A549 (cell line): ENCODE measurements at places on chromosomes 1 and 21. TPM values are rescaled to one million over a fixed set of nuclear protein-coding genes. Genes with fewer than 3 reads are reported as not detected.

- DNase-seq = no peak
Observed at GRCh38 chr1:222582099-222582774, 7.5 kb downstream of the TAF1A start.

GRCh38 chr21:38631676-38632075 is 133.4 kb upstream of the ERG start:
- no peak for DNase-seq

Gene UROD
- polyA plus RNA-seq = 52.6 to 58.6 TPM (median 57.8 TPM) in 3 replicates

DNA sequence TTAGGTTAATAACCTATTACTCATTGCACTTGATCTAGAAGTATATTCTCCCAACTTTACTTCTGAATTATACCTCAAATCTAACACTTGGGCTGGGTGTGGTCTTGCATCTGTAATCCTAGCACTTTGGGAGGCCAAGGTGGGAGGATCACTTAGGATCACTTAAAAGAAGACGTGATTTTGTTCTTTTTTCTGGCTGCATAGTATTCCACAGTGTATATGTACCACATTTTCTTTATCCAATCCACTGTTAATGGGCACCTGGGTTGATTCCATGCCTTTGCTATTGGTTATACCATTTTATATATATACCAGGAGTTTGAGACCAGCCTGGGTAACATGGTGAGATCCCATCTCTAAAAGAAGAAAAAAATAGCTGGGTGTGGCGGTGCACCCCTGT is 48.5 kb upstream of the TSNAX start:
- DNase-seq = no peak

Gene RASSF5
- polyA plus RNA-seq = 1.4 to 2.2 TPM (median 1.9 TPM) in 3 replicates

Gene PDZK1IP1
- polyA plus RNA-seq = 6.4 to 9.4 TPM (median 6.9 TPM) in 3 replicates

Gene DNAJC28
- polyA plus RNA-seq = 0.51 to 1.0 TPM (median 0.75 TPM) in 3 replicates

DNA sequence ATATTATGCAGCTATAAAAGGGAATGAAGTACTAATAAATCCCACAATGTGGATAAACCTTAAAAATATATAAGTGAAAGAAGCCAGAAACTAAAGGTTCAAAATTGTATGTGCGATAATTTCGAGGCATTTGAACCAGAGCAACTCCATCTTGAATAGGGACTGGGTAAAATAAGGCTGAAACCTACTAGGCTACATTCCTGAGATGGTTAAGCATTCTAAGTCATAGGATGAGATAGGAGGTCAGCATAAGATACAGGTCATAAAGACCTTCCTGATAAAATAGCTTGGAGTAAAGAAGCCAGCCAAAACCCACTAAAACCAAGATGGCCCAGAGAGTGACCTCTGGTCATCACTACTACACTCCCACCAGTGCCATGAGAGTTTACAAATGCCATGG is 103.1 kb downstream of the SLC16A1 start:
- no peak for DNase-seq

GRCh38 chr1:54479841-54480524 is 68.0 kb upstream of the ACOT11 start:
- no peak for DNase-seq

GRCh38 chr1:29062157-29062942 is 61.4 kb downstream of the TMEM200B start:
- DNase-seq = no peak

DNA sequence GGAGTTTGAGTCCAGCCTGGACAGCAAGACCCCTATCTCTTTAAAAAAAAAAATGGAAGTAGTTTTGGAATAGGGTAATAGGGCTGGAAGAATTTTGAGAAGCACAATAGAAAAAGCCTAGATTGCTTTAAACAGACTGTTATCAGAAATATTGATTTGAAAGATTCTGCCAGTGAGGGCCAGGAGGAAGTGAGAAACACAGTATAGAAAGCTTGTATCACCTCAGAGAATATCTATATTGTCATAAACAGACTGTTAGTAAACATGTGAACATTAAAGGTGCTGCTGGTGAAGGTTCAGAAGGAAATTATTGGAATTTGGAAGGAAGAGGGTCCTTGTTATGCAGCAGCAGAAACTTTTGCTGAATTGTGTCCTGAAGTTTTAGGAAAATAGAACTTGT is 24.8 kb upstream of the PSEN2 start:
- no peak for DNase-seq

- peak; percentile 60 for DNase-seq
Observed at GRCh38 chr1:159854693-159855192, 7.7 kb downstream of the VSIG8 start.

GRCh38 chr1:235838021-235838420 is 28.7 kb downstream of the LYST start:
- DNase-seq = no peak

Gene WNT4
- polyA plus RNA-seq = 0.13 to 0.33 TPM (median 0.23 TPM) in 3 replicates

Gene KRTAP11-1
- not detected in 3 replicates for polyA plus RNA-seq

GRCh38 chr1:157819896-157820295 is at the start of gene FCRL1:
TSS of gene FCRL1 (minus strand) at chr1:157820120. CDS start at chr1:157820037, 83 bp downstream.
- DNase-seq = no peak

Gene SLFNL1
- polyA plus RNA-seq = 0.03 to 0.05 TPM (median 0.04 TPM) in 3 replicates

DNA sequence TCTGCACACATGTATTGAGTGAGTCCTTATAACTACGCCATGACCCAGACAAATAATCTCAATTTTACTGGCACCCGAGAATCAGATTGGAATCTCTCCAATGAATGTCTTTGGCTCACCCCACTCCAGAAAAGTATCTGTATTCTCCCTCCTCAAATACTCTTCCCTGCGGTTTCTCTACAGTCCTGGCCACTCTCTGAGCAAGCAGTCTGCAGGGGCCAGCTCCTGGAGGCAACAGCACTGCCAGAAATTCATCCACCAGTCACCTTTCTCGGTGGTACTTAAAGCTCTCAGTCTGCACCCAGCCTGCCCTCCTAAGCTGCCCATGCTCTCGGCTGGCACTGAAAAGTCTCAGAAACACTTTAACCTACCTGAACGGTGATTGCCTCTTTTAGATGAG is 16.1 kb upstream of the LYST start:
- no peak for DNase-seq

DNA sequence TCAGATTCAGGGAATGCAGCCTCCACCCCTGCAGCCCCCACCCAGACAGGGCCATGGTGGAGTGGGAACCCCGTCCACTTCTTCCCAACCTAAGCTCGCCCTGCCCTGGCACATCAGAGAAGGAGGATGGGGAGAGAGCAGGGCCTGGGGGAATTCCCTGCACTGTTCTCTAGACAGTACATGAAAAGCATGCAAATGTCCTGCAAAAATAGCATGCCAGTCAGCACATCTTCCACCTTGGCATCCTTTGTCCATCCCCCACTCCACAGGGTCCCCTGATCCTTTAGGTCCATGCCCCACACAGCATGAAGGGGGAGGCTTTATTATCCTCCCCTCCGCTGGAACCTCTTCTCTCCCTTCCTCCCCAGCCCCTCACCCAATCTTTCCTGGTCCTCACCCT is 35.0 kb upstream of the RD3 start:
- no peak for DNase-seq

DNA sequence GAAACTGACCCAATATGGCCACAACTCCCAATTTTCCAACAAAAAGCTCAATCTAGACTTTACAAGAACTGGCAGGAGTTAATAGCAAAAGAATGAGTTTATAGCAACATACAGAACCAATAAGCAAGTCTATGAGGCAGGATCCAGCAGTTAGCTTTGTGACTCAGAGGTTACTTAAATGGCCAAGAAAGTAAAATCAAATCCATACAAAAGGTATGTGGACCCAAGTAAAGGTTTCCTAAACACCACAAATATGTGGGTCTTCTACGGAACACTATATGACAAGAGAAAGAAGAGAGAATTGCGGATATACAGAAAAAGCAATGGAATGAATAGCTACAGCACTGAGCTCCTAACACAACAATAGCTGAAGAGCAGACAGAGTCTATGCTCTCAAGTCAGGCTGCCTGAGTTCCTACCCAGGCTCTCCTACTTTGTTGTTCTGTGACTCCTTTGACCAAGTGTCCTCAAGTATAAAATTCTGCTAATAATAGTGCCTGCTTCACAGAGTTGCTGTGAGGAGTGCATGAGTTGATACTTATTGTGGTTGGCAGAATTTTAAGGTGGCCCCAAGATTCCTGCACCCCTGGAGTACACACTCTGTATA is 204.3 kb downstream of the SMYD3 start:
- DNase-seq = no peak

- DNase-seq = no peak
Observed at GRCh38 chr1:235712812-235713211, 63.2 kb upstream of the GNG4 start.

- peak; percentile 20 for DNase-seq
Observed at GRCh38 chr1:110634455-110635311, 28.5 kb upstream of the KCNA2 start.

Gene NPL
- polyA plus RNA-seq = 0.66 to 0.80 TPM (median 0.70 TPM) in 3 replicates

GRCh38 chr1:2055911-2056575 is 5.8 kb downstream of the PRKCZ start:
- DNase-seq = no peak

DNA sequence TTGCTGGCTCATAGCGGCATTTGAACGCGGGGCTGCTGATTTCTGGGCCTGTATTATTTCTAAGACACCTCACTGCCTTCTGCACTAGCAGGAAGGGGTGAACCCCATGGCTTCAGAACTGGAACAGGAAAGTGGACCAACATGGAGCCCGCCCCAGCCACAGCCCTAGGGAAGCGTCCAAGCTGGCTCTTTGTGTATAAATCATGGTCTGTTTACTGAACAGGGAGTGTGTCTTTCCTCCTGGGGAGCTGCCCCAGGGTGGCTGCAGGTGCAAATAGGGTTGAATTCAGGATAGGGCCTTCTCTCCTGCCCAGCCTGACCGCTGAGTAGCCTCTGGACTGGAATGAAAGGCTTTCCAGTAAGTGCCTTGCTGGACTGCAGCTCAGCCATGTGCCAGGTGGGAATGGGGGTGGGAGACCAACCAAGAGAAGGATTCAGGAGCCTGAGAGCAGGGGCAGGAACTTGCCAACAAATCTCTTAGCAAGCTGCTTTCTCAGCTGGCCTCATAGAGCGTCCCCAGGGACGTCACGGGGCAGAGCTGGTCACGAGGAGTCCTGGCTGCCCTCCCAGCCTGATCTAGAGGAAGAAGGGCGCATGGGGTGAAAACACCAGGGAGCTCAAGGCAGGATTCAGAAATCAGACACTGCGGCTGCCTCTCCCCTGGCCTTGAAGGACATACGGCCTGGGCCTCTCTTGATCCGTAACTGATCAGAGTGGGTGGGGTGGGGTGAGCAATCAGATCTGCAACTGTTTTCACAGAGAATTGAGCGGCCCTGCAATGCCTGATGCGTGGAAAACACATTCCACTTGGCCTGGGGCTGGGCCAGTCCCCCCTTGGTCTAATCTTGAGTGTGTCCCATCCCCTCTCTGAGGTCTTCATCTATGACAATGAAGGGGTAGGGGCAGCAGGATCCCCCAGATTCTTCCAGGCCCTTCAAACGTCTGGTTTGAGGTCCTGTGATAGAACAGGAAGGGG is 56.5 kb upstream of the SELENON start:
- no peak for DNase-seq

DNA sequence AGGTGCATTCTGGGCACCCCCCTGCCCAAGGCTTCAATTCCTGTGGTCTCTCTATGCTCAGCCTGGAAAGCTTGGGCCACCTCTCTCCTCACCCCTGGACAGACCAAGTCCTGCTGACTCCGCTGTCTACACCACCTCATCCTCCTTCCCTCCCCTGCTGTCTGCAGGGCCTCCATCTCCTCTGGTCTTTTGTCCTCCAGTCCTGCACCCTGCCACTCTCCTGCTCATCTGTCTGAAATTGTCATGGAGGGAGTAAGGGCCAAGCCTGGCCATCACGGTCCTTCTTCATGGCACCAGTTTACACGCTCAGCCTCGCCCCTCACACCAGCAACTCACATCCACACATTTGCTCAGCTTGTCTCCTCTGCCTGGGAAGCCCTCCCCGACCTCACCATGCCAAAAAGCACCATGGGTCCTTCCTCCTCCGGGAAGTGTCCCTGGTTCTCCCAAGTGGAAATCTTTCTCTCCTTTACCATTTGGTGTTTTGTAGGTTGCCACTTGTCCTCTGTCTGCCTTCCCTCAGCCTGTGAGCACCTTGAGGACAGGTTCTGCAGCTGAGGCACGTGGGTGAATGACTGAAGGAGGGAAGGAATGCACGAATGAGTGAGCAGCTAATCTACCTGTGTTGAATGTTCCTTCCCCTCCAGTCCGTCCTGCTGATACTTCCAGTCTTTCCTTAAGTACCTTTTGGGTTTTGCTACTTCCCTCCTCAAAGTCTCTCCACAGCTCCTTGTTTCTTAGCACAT is 2.1 kb upstream of the SLC2A1 start:
- no peak for DNase-seq

DNA sequence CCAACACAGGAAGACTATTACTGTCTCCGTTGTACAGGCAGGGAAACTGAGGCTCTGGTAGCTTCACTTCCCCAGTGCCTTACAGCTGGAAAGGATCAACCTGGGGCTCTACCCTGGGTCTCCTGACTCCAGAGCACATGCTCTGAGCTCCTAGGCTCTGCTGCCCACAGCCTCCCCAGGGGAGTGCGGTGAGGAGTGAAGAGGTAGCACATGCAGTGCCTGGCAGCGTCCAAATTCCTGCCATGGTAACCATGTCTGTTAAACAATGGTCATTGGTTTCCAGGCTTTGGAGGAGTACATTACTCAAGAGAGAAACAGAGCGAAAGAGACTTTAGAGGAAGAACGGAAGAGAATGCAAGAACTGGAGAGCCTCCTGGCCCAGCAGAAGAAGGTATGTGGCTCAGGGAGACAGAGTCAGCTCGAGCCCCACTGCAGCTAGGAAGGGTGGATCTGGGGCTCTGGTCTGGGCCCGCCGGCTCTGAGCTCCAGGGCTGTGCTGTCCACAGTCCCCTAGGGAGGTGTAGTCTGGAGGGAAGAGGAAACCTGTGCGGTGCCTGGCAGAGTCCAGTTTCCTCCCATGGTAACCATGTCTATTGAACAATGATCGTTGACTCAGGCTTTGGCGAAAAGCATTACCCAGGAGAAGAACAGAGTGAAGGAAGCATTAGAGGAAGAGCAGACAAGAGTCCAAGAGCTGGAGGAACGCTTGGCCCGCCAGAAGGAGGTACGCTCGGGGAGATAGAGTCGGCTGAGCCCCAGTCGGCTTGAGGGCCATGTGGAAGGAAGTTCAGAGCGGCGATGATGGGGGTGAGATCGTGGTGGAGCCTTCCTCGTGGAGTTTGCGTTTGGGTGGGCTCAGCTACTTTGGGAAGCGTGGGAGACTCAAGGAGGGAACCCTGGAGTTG is 64.6 kb upstream of the EFHD2 start:
- no peak for DNase-seq

GRCh38 chr1:221688488-221688843 is 53.4 kb downstream of the DUSP10 start:
- DNase-seq = no peak

- DNase-seq = no peak
Observed at GRCh38 chr21:19833082-19833481, 1165.1 kb upstream of the NCAM2 start.

Gene TNFRSF1B
- polyA plus RNA-seq = 0.05 to 0.22 TPM (median 0.07 TPM) in 3 replicates

GRCh38 chr1:36542024-36542961 is 59.6 kb upstream of the CSF3R start:
- DNase-seq = no peak

DNA sequence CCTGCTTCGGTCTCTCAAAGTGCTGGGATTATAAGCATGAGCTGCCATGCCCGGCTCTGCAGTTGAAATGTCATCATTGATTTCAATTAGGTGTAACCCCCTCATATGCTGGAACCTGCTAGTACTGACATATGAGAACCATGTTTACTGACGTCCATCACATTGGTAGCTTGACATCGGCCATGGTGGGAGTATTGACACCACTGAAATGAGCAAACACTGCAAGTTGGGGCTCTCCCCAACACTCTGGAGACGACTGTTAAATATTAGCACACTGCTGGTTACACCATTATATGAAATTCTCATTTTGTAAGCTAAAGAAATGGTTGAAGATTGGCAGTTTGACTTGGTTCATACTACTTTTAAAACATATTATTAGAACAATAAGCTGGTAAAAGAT is 63.7 kb downstream of the CNST start:
- no peak for DNase-seq

GRCh38 chr1:161382214-161383019 is 14.7 kb upstream of the CFAP126 start:
- peak; percentile 73 for DNase-seq
